ENCODE measurements at places on chromosomes 12 and 14.

DNA sequence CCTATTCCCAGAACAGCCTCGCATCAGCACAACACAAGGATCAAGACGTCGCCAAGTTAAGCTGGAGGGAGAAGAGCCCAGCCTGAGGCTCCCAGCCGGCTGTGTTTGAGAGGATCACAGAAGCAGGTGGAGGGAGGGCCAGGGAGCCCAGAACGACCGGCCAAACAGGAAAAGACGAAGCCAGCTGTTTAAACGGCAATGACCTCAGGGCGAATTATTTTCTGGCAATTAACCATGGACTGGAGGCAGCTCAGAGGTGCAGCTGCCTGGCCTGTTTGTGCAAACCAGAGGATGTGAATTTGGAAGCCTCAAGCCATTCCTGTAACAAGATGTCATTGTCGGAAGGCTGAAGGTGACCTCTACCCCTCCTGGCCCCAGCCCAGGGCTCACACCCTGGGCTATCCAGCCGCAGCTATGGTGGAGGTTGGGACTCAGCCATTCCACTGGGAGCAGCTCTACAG lies 175.8 kb upstream of the PRMT8 start:
- DNase-seq = no peak

GRCh38 chr14:69153873-69154270 lies 953 bp upstream of the DCAF5 start:
- no peak for DNase-seq

DNA sequence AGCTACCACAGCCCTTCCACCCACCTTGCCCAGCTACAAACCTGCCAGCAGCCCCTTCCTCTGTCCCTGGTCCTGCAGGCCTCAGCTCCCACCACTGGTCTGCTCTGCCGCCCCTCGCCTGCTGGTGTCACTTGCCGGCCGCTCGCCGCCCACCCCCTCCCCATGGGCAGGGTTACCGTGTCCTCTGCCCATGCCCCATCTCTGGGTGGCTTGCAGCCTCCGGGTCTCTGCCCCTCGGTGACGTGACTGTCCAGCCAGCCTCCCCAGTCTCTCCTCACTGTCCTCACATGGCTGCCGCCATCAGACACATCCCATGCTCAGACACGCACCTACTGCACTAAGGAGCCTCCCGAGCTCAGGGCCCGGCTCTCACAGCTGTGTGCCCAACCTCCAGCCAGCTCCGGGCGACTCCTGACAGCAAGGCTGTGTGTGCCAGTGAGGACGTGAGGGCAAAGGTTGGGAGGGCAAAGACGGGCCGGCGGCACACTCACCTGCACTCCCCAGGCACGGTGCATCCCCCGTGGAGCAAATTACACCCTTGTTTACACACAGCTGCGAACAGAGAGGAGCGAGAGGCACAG lies 13.4 kb downstream of the JAG2 start:
- no peak for DNase-seq

- DNase-seq = no peak
Observed at GRCh38 chr14:24921903-24922302, 128.0 kb downstream of the STXBP6 start.
